Endothelial cell of umbilical vein (primary cell): ENCODE measurements at places on chromosomes 1 and 21. TPM values are rescaled to one million over a fixed set of nuclear protein-coding genes. Genes with fewer than 3 reads are reported as not detected.

GRCh38 chr21:35195232-35195631, 146.1 kb upstream of the RUNX1 start:
- no peak for DNase-seq

DNA sequence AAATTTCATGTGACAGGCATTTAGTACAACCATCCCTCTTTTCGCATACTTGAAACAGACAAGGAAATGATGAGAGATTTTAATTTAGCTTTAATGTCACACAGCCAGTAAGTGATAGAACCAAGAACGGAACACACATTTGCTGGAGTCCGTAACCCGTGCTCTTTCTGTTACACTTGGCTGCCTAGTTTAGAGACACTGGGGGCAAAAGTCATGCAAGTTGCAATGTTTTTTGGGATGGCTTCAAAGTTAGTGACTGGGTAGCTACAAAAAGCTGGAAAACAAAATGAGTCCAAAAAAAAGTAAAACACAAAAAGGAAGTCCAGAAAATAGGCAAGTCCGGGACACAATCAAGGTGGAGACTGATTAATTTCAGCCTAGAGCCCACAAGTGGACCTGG, 5.9 kb downstream of the NID1 start:
- no peak for DNase-seq

- no peak for DNase-seq
Measured at GRCh38 chr1:192887426-192887825, 78.6 kb downstream of the RGS2 start.

- DNase-seq: no peak
Measured at GRCh38 chr1:117555806-117556205, 50.0 kb upstream of the TENT5C start.

DNA sequence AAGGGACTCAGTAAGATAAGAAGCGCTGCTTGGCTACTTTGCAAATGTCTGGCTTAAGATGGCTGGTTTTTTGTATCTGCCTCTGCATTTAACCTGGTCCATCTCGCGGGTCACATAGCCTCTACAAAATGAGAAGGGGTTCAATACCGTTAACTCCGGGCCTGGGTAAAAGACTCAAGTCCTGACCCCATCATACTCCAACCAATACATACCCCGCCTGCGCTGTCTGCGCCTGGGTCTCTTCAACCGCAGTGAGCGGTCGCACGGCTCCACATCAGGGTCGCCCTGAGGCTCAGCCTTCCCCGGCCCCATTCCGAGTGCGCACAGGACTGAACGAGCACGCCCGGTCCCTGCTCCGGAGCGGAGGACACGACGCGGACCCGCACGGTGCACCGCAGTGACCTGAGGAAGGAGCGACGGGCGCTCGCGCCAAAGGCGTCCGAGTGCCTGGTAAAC, 558 bp upstream of the PGD start:
- no peak for DNase-seq

DNA sequence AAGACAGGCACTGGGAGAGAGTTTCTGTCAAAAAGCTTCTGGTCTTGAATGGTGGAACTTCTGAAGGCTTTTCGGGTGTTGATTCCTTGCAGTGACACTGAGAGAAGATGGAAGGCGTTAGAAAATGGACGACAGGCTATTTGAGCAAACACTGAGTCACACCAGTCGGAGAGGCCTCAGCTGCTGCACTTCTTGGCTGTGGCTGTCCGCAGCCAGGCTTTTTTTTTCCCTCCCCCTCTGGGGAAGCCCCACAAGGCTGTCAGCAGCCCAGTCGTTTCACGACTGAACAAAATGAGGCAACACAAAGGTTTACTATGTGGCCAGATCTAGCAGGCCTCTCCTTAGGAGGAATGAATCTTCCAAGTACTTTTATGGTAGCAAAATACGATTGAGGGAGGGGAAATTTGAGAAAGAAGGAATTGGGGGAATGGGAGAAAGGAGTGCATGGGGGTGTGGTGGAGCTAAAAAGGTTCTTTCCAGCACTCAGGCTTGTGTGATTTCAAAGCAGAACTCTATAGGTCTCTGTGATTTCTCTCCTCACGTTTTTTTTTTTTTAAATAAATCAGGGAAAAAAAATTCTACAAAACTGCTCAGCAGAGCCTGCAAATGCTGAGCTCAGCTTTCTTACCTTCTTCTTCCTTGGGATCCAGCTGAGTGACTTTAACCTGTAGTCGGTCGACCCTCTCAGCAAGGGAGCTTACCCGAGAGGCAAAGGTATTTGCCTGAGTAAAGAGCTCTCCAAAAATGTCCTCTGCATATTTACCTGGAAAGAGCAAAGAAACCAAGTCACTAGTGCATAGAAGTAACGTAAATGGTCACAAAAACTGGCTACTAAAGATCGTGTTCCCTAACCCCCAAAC, 26.1 kb downstream of the GPR3 start:
- peak; percentile 65 for DNase-seq

- no peak for DNase-seq
Measured at GRCh38 chr1:55823541-55824250, 608.5 kb upstream of the USP24 start.

GRCh38 chr1:198829944-198830343, 191.1 kb downstream of the PTPRC start:
- DNase-seq: peak; percentile 66

- DNase-seq: no peak
Measured at GRCh38 chr1:30686236-30686935, 37.0 kb downstream of the MATN1 start.

DNA sequence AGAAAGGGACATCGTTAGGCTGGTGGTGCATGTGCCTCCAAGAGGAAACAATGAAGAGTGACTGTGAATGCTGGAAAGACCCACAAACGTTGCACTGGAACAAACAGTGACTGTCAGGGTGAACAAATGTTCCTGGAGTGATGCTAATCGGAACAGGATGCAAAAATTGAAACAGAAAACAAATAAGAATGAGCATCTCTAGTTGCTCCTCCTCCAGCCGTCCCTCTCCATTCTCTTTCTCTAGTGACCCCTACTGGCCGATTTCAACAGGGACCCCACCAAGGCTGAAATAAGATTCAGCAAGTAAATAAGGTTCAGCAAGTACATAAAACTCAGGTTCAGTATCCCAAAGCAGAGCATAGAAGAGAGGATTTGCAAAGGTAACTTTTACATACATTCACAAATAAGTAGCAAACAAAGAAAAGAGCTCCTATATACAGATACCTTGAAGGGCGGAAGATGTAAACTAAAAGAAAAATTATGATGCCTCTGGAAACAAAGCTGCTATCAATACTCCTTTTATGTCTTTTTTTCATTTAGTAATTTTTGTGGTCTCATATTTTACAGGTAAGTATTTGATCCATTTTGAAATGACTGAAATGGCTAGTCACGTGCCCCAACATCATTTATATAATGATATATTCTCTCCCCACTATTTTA, 836.1 kb upstream of the ADAMTS5 start:
- peak; percentile 39 for DNase-seq

- no peak for DNase-seq
Measured at GRCh38 chr1:225427235-225428067, at the start of gene LBR. Gene LBR (minus strand): TSS chr1:225428038. CDS start chr1:225424075, 3,963 bp downstream.

- DNase-seq: no peak
Measured at GRCh38 chr1:43841321-43842174, 92.1 kb upstream of the ARTN start.

DNA sequence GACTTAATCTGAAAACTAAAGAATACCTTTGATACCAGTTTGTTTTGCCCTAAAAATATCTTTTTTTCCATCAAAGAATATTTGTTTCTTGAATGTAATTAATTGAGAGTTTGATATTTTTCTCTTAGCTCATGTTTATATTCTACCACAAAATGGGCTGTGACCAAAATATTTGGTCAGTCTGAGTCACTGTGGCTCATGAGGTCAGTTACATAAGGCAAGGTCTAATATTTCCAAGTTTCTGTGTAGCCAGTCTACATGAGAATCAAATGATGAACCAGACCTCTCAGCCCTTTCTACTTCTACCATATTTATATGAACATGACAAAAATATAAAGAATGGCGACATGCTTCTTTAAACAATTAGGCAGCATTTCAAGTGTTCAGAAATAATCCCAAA, 83.0 kb upstream of the IVNS1ABP start:
- no peak for DNase-seq

DNA sequence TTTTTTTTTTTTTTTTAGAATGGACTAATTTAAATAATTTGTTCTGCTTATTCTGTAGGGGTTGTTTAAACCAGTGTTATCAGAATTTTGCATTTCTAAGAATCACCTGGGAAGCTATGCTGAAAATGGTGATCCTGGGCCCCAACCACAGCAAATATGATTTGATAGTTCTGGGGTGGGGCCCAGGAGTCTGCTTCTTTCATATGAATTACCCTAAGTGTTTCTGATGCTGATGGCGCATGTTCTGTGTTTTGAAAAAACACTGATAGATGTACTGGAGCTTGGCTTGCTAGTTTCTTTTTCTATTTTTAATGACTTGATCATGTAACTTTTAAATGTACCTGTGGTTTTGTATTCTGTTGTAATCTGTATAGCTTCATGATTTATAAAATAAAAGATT, 89.3 kb downstream of the CDC14A start:
- DNase-seq: no peak

DNA sequence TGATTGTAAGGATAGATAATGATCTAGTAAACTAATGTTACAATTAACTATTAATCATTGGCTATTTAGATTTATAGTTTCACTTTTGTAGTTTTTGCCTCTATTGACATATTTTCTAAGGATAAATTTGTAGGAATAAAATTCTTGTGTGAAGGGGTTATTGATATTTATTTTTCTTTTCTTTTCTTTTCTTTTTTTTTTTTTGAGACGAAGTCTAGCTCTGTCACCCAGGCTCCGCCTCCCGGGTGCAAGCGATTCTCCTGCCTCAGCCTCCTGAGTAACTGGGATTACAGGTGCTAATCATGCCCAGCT, 24.0 kb upstream of the DISC1 start:
- no peak for DNase-seq

DNA sequence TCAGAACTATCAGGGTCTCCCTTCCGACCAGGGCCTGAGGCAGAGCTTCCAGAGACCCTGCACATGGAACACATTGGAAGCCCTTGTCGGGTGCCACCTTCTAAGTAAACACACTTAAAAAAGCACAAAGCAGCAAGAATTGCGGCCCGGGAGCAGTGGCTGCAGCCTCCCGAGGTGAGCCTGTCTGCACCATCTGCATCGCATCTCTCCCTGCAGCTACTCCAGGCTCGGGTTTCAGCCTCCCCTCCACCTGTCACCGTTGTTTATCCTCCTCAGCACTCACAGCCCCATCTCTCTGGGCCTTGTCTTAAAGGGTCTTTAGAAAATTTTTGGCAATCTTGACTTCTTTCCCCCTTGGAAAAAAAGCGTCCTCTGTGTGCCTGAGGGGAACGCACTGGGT, 95.1 kb upstream of the ARHGEF16 start:
- DNase-seq: no peak

- no peak for DNase-seq
Measured at GRCh38 chr1:210299501-210299900, 29.2 kb upstream of the HHAT start.

- DNase-seq: no peak
Measured at GRCh38 chr1:63023171-63023570, 239.2 kb downstream of the ATG4C start.

- peak; percentile 28 for DNase-seq
Measured at GRCh38 chr1:168637350-168637991, 61.1 kb downstream of the XCL1 start.

GRCh38 chr1:89907727-89908212, 86.9 kb downstream of the LRRC8D start:
- peak; percentile 75 for DNase-seq

- DNase-seq: no peak
Measured at GRCh38 chr21:28299946-28300345, 692.7 kb downstream of the LTN1 start.

- no peak for DNase-seq
Measured at GRCh38 chr1:56150441-56151215, 428.7 kb downstream of the PLPP3 start.

DNA sequence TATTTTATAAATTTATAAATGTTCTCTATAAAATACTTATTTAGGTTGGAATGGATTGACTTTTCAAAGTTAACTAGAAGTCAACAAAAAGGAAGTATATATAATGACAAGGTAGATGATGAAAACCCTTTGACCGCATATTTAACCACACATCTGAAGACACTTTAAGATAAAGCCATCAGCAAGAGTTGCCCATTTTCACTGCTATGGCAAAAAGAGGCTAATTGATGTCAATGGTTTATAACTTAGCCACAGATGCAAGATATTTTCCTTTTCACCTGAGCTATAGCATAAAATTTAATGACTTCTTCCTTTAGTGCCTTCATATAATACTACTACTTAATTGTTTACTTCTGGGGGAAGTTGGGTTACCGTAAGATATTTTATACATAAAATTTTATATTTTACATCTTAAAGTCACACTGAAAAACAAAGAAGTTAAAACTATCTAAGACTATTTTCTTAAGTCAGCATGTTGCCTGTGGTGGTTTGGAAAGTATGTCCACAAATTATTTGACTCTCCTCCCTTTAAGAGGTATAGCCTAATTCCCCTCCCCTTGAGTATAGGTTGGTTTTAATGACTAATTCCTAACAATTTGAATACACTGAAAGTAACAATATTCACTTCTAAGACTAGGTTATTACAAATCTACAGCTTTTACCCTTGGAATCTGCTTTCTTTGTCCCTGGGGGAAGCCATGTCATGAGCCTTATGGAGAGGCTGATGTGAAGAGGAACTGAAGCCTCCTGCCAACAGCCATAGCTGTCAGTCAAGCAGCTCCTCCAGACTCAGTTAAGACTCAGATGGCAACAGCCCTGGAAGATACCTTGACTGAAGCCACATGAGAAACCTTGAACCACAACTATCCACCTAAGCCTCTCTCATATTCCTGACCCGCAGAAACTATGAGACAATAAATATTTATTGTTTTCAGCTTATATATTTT, 40.3 kb upstream of the LRRC8B start:
- DNase-seq: no peak

DNA sequence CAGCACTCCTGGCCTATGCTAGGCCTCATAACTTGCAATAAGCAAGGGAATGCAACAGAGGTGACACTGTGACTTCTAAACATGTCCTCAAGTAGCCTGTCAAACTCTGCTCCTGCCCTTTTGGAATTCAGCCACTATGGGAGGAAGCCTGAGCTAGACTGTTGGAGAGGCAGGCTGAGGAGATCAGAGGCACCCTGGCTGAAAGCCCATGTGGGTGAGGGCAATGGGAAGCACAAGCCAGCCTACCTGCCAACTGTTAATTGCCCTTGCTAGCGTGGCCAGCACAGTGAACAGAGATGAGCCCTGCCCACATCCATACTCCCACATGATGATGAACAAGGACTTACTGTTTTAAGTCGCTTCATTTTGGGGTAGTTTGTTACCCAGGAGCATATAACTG, 17.7 kb downstream of the GNB1 start:
- no peak for DNase-seq

Gene MORC3
- 20.0 and 25.3 TPM in 2 replicates for total RNA-seq

Gene HAO2
- not detected in 2 replicates for total RNA-seq

Gene OR6N1
- not detected in 2 replicates for total RNA-seq

Gene FAM72B
- total RNA-seq: 4.3 and 6.5 TPM in 2 replicates

Gene RNF223
- total RNA-seq: not detected in 2 replicates

Gene DIO1
- total RNA-seq: not detected in 2 replicates

Gene PRELP
- not detected in 2 replicates for total RNA-seq

Gene CTTNBP2NL
- total RNA-seq: 94.4 and 96.4 TPM in 2 replicates

Gene GJC2
- total RNA-seq: 0.90 and 1.2 TPM in 2 replicates

Gene NHLH1
- 0.16 and 0.46 TPM in 2 replicates for total RNA-seq

Gene AIRE
- 0.11 TPM in 1 of 2 replicates, not detected in the other for total RNA-seq

Gene CASQ1
- total RNA-seq: not detected in 2 replicates

Gene NEK2
- 19.0 and 20.3 TPM in 2 replicates for total RNA-seq

Gene TMEM35B
- 18.7 and 19.1 TPM in 2 replicates for total RNA-seq
